ENCODE measurements at places on chromosomes 6 and 20.

DNA sequence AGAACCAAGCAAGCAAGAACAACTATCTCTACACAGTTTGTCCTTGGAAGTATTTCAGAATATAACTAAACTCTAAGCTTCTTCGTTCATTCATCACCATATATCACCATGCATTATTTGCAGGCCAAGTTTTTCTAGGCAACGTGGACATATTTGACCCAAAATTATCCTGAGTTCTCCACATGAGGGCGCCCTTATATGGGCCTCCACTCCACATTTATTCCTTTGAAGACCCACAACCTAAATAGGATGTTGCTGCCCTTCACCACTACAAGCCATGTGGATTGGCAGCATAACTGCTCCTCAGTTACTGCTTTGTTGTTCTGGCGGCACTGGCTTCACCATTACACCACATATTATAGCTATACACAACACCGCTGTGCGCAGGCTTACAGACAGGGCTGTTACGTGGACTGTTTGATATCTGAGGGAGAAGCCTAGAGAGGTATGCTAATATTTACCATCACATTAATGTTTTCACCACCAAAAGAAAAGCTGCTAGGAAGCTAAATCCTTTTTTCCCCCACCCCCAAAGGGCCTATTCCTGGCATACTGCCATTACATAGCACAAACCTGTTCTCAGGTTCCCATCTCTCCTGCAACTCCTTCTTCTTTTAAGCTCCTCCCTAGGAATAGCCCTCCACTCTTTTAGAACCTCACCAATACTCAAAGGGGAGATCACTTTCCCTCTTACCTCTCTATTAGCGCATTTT is 411.7 kb downstream of the C6orf118 start:
- DNase-seq: no peak

DNA sequence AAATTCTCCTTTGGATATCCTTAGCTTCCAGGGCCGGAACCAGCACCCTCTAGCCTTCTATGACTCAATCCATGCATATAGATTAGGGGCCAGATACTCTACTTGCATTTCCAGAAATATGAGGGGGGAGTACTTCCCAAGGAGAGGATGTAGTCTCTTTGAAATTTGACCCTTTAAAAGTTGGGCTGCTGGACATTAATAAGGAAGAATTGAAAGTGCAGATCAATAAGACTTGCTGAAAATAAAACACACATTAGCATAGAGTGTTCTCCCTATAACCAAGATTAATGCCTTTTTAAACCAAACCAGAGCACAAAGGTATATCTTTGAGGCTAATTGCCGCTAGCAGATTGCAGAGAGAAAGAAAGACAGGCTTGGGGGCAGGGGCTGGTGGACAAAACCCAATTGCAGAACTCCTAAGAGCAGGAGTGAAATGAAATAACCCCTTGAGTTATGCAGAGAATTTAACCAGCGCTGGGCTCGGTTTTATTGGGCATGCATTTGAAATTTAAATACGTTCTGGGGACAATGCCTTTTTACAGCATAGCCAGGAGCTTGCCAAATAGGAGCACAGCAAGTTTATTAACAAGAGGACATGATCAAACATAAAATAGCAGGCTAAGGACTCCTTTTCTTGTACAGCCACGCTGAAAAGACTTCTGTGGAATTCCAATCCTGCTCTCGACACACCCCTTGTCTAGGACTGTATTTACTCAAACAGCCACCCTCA is 108.2 kb upstream of the SALL4 start:
- DNase-seq: no peak

- DNase-seq: no peak
Observed at GRCh38 chr6:87407561-87407900, 241 bp upstream of the CFAP206 start.

DNA sequence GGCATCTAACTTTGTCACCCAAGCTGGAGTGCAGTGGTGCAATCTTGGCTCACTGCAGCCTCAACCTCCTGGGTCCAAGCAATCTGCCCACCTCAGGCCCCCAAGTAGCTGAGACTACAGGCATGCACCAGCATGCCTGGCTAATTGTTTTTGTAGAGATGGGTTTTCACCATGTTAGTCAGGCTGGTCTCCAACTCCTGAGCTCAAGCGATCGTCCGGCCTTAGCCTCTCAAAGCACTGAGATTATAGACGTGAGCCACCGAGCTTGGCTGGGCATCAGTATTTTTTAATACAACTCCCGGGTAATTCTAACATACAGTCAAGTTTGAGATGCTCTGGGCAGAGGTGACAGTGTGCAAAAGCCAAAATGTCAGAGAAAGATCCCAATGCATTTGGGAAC is 73.5 kb downstream of the NFATC2 start:
- no peak for DNase-seq
